Naive thymus-derived CD8-positive, alpha-beta T cell (primary cell): ENCODE measurements at places on chromosomes 16 and 17. TPM values are rescaled to one million over a fixed set of nuclear protein-coding genes. Genes with fewer than 3 reads are reported as not detected.

GRCh38 chr16:72552654-72553053 lies 380.7 kb upstream of the PMFBP1 start:
- no peak for DNase-seq

DNA sequence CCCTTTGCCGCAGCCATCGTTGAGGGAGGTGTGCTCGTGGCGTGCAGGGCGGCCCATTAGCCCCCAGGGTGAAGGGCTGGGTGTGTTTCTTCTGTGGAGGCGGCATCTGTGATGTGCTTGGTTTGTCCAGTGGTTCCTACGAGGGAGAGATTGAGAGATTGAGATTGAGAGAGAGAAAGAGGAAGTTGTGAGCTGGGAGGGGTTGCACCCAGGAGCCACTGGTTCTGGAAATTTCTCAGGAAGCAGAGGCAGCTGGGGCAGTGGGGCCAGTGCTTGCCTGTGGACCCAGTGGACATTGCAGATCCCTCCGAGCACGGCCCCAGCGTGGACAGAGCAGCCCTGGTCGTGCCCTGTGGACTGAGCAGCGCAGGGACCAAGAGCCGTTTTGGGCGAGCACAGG lies 72.0 kb upstream of the ZNF750 start:
- DNase-seq = no peak

GRCh38 chr16:4607841-4608703 lies 6.6 kb downstream of the UBALD1 start:
- no peak for DNase-seq

DNA sequence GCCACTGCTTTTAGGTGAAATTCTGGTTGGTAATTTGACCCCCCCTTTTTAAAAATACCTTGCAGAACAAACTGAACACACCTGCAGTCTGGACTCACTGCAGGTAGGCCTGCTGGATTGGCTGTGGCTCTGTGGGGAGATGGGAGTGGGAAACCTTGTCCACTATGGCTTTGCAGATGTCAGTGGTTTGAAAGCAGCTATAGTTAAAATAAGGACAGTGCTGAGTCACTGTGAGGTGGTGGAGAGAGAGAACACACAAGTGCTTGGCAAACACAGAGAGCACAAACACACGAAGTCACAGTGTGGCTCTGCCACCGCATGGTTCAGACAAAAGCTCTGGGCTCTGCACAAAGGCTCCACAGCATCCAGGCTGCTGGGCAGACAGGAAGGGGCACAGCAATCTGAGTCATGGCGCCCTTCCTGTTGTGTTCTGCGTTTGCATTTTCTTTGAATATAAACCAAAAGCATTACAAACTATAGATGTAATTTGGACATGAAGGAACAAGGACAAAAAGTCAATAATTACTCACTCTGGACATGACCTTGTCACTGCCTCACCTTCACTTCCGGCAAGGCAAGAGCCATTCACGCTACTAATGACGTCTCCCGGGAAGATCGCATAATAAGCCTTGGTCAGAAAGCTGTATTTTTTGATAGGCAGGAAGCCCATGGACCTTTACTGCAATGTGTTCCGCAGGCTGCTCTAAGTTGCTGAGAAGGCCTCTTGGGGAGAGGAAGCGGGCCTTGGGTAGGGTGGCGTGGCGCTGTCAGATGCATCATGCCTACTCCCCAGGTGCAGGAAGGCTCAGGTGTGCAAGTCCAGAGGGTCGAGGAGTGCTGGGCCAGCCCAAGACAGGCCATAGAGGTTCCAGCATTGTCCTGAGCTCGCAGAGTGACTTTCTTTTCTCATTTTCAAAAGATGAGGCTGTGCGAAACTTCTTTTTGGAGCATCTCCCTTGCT lies 60.1 kb upstream of the MED9 start:
- DNase-seq = peak; percentile 5

- no peak for DNase-seq
Measured at GRCh38 chr17:19726631-19727376, 10.4 kb upstream of the SLC47A2 start.

- no peak for DNase-seq
Measured at GRCh38 chr17:73746314-73747073, 102.2 kb upstream of the SDK2 start.

DNA sequence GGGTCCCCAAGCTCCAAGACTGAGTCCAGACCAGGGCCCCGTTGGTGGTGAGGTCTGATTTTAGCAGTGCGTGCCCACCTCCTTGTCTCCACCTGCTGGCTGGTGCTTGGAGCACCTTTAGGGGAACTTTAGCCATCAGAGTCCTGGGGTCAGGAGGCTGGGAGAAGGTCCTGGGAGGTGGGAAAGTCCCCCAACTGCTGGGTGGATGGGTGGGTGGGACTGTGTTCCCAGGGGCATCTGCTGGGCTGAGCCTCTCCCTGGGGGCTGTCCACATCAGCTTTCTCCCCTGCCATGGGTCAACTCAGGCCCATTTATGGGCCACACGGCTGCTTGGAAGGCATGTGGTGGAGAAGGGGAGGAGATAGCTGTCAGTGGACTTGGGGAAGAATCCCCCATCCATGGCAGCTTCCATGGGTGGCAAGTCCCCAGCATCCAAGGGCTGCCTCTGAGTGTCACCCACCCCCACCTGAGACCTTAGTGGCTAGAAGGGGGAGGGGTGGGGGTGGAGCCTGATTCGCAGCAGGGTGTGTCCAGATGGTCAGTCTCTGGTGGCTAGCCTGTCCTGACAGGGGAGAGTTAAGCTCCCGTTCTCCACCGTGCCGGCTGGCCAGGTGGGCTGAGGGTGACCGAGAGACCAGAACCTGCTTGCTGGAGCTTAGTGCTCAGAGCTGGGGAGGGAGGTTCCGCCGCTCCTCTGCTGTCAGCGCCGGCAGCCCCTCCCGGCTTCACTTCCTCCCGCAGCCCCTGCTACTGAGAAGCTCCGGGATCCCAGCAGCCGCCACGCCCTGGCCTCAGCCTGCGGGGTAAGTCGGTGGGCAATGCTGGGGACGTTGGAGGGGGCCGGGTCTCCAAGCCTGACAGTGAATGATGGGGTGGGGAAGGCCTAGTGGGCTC lies at the start of gene TRPV2:
Gene TRPV2 (plus strand): TSS at position 541 of the 894 bp plus-strand sequence. CDS start 2,098 bp downstream, outside the sequence.
- peak; percentile 37 for DNase-seq

- DNase-seq = no peak
Measured at GRCh38 chr16:21263640-21264570, 14.2 kb downstream of the CRYM start.

GRCh38 chr16:56848029-56848936 lies 16.7 kb upstream of the SLC12A3 start:
- DNase-seq = no peak

DNA sequence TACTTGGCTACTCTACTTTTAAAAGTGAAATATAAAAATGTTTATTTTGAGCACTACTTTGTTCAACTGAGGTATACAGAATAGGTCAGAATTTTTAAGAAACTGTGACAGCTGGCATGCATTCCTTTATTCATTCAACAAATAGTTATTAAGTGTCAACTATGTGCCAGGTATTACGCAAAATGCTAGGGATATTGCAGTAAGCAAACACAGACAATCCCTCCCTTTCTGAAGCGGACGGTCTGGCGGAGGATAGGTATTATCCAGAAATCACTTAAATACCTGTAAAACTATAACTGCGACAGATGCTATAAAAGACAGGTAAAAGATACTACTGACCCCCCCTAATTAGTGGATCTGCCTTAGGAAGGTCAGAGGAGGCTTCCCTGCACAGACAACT lies 26.1 kb downstream of the METTL16 start:
- DNase-seq = no peak

DNA sequence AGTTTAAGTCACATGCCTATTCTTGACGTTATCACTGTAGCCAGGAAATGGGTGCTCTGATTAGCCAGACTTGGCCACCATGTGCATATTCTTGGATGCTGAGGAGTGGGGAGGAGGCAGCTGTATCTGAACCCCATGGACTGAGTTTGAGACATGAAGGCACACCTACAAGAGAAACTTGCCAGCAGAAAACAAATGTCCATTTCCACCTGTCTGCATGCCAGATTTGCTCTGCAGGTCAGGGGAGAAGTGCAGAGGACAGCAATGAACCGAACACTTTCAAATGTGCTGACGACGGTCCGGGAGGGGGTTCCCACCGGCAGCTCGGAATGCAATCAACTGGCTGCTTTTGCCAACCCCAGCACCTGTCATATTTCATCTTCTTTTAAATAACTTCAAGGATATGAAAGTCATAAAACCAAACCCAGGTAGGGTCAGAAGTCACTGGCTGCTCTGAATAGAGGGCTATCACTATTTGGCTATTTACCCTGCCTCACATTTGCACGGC lies 287.8 kb upstream of the N4BP1 start:
- no peak for DNase-seq

- no peak for DNase-seq
Measured at GRCh38 chr17:8110907-8111306, 7.4 kb downstream of the ALOXE3 start.

DNA sequence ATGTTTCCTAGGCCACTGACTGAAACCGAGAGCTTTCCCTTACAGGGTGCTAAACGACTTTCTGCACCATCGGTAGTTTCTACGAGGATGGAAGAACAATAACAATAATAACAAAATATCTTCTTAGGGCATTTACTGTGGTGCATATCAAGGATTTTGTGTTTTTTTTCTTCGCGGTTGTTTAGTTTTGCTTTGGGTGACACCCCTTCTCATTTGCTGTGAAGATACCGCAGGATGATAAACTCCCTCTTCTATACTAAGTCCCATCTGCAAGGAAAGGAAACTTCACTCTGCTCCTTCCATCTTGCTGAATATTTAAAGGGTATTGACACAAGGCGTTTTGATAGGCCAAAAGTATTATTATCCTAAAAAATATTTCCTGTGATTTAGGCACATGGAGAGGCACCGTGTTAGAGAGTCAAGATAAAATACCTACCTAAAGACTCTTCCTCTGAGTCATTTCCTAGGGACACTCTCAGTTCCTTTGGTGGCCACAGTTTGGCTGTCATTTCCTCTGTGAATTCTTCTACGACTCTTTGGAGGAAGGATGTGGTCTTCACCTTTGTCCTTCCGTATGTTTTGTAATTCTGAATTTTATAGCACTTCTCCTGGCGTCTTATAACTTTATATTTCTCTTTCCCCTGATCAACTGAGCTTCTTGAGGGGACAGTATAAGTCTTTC lies 318.8 kb downstream of the CDH13 start:
- DNase-seq = no peak

DNA sequence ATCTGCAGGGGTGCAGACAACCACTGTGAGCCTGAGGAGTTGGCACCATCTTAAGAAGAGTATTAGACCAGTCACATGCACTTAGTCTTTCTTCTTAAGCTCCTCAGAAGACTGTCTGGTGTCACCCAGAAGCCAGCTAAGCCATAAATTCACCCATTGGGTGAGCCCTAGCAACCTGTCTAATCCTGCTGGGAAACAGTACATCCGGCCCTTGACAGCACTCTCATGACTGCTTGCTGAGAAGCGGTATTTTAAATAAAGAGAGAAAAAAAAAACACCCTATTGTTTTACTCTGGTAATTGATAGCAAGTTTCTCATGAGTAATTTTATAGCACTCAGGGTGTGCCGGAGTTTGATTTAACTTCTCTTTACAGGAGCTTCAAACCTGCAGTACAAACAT lies 134.7 kb downstream of the SOX9 start:
- DNase-seq = no peak

DNA sequence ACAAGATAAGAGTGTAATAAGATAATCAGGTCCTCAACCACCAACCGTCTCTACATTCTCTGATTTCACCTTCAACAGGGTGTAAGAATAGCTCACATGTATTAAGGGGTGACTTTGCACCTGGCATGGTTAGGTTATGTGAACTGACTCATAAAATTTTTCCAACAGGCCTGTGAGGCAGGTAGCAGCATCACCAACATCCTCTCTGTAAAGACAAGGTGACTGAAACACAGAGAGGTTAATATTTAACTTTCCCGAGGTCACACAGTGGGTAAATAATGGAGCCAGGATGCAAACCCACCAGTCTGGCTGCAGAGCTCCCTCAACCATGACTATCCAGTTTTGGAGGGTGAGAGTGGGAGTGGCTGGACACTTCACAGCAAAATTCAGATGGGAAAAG lies 317.2 kb downstream of the C16orf95 start:
- DNase-seq = no peak

GRCh38 chr16:84478172-84478947 lies 26.1 kb downstream of the MEAK7 start:
- no peak for DNase-seq

DNA sequence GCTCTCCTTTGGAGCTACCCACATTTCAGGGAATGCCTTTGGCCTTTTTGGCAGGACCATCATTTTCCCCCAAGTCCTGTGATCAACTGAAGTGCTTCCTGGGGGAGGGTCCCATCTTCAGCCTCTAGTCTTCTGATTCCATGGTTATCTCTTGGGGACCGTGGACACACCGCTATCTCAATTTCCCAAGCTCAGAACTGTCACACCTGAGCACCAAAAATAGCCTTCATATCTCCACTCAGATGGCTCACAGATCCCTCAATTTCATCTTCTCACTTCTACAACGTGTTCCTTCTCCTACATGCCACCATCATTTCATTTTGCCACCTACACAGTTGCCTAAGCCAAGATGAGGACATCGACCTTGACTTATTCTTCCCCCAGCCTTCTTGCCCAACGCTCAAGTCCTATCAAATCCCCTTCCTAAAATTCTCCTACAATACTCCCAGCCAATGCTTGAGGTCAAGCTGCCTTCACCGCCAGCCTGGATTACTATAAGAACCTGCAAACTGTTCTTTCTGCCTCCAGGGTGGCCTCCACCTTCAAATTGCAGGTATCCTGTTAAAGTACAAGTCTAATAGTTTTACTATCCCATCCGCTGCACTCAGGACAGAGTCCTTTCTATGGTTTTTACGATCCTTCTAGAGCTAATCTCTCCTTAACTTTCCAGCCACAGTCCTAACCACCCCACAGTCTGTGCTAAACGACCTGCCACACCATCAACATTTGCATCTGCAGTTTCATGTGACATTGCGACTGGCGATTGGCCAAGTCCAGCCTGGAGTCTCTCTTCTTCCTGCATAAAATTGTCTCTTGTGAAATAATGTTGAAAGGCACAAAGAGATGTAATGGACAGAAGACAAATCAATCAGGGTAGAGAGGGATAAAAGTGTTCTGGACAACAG lies 6.2 kb downstream of the ATP6V0D1 start:
- DNase-seq = no peak

- DNase-seq = no peak
Measured at GRCh38 chr16:30649725-30650368, 913 bp upstream of the PRR14 start.

The LPCAT2 gene
- total RNA-seq = 0.70 TPM

The ITGB4 gene
- 2.4 TPM for total RNA-seq

The PER1 gene
- 153 TPM for total RNA-seq

The APRT gene
- total RNA-seq = 174 TPM

The KRT27 gene
- not detected for total RNA-seq

The B3GNT9 gene
- total RNA-seq = 1.8 TPM
